COLO829 (cell line): ENCODE measurements at places on chromosomes 4 and X.

DNA sequence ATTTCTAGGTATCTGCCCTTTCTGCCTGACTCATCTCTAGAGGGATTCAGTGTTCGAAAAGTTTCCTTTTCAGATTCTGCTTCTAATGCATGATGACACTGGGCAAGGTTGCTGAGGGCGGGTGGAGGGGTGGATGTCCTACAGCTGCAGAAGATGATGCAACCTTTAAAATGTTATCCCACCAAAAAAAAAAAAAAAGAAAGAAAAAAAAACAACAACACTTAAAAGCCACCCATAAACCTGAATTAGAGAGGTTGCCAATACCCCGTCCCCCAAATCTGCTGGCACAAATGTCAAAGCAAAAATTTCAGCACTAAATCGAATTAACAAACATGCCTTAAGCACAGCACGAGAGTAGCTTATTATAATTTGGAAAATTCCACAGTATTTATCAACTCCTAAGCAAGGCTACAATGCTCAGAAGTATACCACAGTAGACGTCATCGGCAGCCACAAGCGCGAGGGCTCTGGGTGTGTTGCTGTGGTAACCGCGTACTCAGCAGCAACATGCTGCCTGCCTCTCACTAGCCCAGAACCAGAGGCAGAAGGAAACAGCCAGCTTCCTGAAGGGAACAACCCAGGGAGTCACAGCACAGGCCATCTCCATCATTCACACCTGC, 167.5 kb upstream of the MAP3K15 start:
- DNase-seq = no peak

DNA sequence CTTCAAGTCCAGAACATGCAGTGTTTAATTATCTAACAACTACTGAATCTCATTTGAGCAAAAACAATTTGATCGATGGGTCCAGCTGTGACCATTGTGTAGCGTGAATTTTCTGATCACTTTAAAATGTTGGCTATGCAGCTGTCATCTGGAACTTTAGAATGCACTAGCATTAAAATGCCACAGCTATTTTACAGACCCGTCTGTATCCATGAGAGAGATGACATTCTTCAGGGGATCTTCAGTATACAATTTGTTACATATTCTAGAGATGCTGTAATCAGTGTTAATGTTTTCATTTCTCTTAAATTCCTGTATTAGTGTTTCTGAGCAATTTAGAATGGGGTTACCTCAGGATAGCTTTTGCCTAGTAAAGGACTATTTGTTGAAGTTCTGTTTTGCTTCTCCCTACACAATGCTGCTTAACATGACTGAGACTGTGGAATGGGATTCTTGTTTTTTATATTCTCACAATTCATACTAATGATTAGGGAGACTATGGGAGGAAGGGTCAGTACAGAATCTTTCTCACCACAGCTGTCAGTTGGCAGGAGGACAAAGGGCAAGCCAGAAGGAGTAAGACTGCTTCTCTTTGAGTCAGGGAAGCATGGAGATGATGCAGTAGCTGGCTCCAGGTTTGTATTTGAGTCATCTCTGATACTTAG, 13.2 kb upstream of the CTSO start:
- no peak for DNase-seq

DNA sequence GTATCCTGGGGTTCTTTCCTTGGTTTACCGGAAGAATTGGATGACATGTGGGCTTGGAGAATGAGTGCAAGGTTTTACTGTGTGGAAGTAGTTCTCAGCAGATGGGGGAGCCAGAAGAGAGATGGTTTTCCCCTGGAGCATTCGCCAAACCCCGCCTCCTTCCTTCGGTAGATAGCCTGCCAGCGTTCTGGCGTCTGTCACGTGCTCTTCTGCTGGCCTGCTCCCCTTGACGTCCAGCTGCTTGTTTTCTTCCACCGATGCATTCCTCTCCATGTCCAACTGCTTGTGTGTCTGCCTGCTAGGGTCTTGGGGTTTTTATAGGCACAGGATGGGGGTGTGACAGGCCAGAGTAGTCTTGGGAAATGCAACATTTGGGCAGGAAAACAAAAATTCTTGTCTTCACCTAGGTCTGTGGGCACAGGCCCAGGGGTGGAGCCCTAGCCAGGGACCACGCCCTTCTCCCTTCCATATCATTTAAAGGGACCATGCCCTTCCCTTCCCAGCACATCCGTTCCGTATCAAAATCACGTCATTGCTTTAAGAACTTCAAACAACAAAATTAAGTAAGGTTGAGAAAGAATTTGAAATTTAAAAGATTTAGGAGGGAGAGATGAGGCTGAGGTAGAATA, 538.7 kb upstream of the SMIM31 start:
- no peak for DNase-seq

DNA sequence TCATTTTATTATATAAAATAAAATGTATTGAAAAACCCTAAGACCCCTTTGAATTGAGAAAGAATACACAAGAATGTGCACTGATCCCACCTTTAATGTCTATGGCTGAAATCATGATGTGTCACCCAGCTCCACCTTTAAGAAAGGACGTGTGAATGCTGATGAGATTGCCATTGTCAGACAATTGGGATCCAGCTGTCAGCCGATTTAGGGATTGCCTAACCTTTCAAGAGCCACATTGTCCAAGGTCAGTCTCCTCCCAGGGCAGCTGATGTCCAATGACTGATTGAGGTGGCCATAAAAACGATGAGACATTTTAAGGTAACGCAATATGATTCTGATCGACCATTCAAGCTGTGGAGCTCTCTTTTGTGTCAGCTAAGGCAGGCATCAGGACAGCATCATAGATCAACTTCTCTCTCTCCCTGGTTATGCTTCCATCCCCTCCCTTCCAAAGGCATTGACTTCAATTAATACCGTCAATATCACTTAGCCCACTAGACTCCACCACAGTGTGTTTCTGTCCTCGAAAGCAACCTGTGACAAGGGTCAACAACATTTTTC, 1676.4 kb downstream of the PCDH7 start:
- DNase-seq = no peak

- DNase-seq = no peak
Measured at GRCh38 chr4:155687380-155687982, 20.8 kb downstream of the GUCY1A1 start.

- DNase-seq = no peak
Measured at GRCh38 chr4:154029171-154029570, 240.3 kb upstream of the SFRP2 start.

DNA sequence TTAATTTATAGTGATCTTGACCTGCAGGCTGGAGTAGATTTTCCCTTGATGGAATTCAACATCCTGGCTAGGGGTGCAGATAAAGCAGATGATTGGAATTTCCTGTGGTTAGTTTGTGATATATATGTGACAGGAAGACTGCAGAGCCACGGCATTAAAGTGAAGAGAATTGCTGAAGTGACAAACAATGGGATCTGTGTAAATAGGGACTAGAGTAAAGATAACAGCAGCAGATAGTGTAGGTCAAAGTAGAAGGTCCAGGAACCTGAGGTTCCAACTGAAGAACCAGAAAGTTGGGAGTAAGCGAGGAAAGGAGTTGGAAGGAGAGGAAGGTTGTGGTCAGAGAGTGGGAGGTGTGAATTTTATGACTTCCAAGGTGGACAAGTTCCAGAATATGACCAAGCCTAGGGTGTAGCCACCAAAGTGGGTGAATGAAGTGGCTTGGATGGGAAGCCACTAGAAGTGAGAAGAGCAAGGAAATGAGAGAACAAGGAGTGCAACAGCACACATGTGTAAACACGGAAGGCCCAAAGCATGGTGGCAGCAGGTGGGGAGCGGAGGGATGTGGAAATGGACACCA, 325.0 kb downstream of the RAB28 start:
- peak; percentile 35 for DNase-seq

DNA sequence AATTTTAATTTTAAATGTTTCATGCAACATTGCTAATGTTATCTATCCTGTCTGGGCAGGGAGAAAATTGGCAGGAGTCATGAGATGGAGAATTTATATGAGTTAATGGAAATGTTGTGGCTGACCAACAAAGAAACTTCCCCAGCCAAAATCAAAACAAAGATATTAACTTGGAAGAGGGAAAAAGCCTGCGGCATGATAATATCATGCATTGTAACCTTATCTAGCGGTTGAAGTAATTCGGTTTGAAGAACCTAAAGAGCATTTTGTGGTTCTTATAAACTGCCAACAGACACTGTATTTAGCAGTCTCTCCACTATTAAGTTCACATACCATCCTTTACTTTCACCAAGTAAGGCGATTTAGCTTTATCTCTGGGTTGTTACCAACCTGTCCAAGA, 42.3 kb downstream of the DKK2 start:
- DNase-seq = peak; percentile 12
